ENCODE measurements at places on chromosomes 1 and 21.

DNA sequence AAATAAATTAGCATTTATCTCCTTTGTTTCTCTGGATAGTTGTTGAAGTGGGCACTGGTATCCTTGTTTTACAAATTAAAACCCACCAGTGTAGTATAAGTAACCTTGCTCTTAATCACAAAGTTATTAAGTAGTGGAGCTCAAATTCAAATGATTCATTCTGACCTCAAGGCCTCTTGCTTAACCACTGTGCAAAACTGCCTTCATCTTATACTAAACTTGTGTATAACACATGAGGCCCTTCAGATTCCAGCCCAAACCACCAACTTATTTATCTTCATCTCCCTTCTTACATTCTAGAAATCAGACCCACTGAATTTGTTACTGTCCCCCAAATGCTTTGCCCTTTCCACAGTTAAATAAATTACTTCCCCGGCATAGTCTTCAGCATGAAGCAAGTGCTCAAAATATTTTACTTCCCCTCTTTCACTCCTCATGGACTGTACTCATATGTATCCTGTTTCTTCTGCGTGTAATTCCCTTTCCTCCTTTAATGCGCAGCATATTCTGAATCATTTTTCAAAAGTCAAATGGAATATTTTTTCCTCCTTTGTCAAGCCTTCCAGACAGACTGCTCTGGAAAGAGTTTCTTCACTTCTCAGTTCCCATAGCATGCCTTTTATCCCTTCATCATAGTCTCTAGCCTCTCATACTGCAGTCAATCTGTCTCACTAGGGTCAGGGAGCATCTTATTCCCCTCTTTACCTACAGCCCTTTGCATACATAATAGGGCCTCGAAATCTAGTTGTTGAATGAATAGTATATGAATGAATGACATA is 19.0 kb upstream of the DNASE2B start:
- no peak for DNase-seq

- DNase-seq, result no peak
Measured at GRCh38 chr1:222697203-222697602, 15.1 kb downstream of the AIDA start.

DNA sequence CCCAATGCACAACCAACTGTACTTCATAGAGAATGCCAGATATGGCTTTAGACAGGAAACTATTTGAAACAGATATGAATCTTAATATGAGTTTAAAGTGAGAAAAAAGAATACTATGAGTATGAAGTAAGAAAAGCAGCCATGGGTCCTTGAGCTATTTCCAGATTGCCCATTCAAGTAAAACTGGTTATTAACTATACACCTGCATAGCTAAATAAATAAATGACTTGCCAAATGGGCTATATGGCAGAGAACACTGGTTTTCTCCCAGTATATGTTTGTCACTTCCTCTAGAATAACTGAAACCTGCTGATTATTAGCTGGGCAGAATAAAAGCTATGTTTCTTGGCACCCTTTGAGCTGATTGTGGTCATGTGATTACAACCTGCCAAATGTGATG is 17.0 kb upstream of the CD1C start:
- no peak for DNase-seq

DNA sequence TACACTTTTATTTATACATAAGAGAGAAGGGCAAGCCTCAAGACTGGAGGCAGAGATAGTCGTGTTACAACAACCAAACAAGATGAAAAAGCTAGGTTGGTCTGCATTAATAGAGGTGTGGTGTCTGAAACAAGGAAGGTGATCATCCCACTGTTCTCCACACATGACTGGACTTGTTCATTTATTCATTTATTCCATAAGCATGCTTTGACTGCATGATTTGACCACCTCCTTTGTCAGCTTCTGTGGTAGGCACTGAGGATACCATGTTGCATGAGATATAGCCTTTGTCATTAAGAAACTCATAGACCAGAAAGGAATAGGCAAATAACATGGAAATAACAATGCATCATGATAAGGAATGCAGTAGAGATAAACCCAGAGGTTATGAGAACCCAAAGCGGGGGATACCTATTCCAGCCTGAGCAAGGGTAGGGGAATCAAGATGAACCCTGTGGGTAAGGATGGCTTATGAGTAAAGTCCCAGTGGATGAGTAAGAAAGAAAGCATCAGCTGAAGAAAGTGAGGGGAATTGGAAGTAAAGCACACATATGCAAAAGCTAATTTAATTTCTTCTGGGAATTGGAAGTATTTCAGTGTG is 173.7 kb upstream of the FGGY start:
- no peak for DNase-seq

DNA sequence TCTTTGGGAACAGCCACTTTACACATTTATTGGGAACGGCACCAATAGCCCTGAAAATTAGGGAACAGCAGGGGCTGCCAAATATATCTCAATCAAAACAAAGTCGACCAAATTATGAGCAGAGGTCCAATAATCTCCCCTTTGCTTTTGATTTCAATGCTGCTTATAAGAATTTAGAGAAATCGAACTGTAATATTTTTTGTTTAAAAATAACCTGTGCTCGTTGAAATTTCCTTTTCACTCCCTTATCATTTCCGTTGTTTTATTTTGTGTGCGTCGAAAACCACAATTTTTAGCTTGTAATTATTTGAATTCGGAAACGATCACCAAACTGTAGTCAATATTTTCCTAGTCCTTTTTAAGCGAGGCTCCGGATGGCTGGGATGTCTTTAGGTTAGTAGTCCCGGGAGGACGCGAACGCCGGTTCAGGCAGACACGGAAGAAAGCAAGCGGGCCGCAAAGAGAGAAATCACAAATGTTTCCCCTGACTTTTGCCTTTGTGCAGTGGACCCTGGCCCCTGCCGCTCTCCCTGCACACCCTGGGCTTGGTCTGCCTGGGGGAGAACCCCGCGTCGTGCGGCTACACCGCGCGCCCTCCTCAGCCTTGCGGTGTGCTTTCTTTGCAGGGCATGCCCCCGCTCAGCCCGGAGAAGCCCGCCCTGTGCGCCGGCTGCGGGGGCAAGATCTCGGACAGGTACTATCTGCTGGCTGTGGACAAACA is 2.3 kb downstream of the LHX9 start:
- no peak for DNase-seq

GRCh38 chr21:46071082-46071481 is 26.8 kb upstream of the COL6A2 start:
- DNase-seq, result no peak

- no peak for DNase-seq
Measured at GRCh38 chr1:2326524-2326923, 64.8 kb downstream of the MORN1 start.

Data from GM04504 (cell line).